ENCODE measurements at places on chromosomes 1 and 21. TPM values are rescaled to one million over a fixed set of nuclear protein-coding genes. Genes with fewer than 3 reads are reported as not detected.

SPRR1B gene
- not detected for total RNA-seq

RPTN gene
- total RNA-seq = not detected

YRDC gene
- total RNA-seq = 6.7 TPM

NVL gene
- 21.1 TPM for total RNA-seq

CD164L2 gene
- not detected for total RNA-seq

SHE gene
- 8.2 TPM for total RNA-seq

ATP1A4 gene
- 0.44 TPM for total RNA-seq

CAMK1G gene
- total RNA-seq = 0.04 TPM

DNA sequence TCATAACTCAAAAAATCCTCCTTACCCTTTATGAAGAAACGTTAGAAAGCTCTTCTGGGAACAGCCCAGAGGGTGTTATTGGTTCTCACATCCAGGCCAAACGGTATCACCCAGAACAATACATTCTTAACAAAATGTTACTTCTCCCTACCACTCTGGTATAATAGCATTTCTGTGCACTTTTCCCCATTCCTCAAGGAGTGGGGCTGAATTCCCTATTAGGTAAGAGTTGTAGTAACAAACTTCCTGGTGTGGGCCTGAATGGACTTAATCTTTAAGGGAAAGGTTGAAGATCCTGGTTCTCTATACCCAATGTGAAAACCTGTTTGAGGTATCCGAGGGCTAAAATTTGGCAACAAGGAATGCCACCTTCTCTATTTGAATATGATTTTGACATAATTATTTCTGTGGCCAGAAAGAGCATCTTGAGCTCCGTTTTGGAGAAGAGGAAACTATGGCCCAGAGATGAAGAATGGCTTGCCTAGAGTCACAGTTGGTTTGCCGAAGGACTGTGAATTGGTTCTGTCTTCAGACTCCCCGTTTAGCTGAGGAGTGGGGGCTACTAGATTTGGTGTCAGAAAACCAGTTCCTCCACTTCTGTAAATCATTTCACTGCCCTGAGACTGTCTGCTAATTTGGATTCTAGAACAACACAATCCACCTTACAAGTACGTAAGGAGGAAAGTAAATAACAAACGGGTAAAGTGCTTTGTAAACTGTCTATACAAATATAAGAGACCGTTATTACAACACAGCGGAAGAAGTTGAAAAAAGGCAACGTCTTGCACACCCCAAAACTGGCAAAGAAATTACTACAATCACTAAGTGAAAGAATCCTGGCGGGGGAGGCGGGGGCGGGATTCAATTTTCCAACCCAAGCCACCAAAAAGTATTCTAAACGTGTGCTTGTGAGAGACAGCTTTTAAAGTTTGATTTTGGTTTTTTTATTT is 2.3 kb downstream of the ANP32E start:
- DNase-seq = no peak
- peak overlapping the region; percentile 98 for H3K27ac ChIP-seq
- H3K4me1 ChIP-seq = peaks cover 2% of the 10 kb centered on the region
- H3K27me3 ChIP-seq = no peaks in the 10 kb centered on the region
- peaks cover 6% of the 10 kb centered on the region for H3K36me3 ChIP-seq

DNA sequence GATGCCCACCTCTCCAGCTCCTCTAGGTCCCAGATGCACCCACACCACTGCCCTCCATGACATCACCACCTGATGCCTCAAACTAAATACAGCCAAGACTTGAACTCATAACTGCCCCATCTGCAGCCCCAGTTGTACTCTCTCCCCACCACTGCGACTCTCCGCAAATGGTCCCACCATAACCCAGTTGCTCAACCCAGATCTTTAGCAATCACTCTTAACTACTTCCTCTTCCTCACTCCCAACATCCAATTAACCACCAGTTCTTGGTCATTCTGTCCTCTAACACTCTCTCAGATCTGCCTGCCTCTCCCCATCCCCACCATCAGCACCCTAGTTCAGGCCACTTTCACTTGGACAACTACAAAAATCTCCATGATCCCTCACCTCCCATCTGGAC is 36.8 kb upstream of the PLA2G2C start:
- no peaks in the 10 kb centered on the region for H3K4me1 ChIP-seq
- H3K4me3 ChIP-seq = no peak overlapping the region
- no peak for DNase-seq
- H3K27ac ChIP-seq = no peak overlapping the region
- H3K36me3 ChIP-seq = no peaks in the 10 kb centered on the region

DNA sequence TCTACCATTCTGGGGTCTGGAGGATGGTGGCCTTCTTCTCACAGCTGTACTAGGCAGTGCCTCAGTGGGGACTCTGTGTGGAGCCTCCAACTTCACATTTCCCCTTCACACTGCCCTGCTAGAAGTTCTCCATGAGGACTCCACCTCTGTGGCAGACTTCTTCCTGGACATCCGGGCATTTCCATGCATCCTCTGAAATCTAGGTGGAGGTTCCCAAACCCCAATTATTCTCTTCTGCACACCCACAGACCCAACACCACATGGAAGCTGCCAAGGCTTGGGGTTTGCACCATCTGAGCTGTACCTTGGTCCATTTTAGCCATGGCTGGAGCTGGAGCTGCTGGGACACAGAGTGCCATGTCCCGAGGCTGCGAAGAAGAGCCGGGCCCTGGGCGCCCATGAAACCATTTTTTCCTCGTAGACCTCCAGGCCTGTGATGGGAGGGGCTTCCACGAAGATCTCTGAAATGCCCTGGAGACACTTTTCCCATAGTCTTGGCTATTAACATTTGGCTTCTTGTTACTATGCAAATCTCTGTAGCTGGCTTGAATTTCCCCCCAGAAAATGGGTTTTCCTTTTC is 170.5 kb downstream of the FOXD2 start:
- no peak for DNase-seq
- H3K27ac ChIP-seq = no peak overlapping the region
- no peaks in the 10 kb centered on the region for H3K4me1 ChIP-seq
- no peaks in the 10 kb centered on the region for H3K27me3 ChIP-seq
- H3K4me3 ChIP-seq = no peak overlapping the region

GRCh38 chr1:53086491-53087070 is 24.6 kb downstream of the PODN start:
- H3K4me1 ChIP-seq = peaks cover 58% of the 10 kb centered on the region
- no peaks in the 10 kb centered on the region for H3K36me3 ChIP-seq
- H3K4me3 ChIP-seq = no peak overlapping the region
- H3K27ac ChIP-seq = no peak overlapping the region
- H3K27me3 ChIP-seq = no peaks in the 10 kb centered on the region

DNA sequence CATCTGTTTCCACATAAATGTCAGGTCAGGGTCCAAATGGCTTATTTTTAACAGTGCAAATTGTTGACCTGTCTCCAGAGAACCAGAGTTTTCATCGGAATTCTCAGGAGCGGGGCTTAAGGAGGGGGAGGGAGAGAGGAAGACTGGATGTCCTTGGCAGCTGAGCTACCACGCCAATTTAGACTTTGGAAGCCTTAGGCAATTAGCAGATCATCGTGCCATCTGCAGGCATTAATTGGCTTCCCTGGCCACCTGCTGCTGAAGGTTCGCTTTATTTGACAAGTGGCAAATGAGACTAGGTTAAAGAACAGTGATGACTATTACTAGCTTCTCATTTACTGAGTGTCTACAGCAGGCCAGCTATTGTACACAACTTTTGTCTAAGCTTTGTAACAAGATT is 43.7 kb downstream of the HLX start:
- no peak overlapping the region for H3K4me3 ChIP-seq
- H3K4me1 ChIP-seq = peaks cover 7% of the 10 kb centered on the region
- H3K27ac ChIP-seq = no peak overlapping the region
- no peaks in the 10 kb centered on the region for H3K36me3 ChIP-seq

DNA sequence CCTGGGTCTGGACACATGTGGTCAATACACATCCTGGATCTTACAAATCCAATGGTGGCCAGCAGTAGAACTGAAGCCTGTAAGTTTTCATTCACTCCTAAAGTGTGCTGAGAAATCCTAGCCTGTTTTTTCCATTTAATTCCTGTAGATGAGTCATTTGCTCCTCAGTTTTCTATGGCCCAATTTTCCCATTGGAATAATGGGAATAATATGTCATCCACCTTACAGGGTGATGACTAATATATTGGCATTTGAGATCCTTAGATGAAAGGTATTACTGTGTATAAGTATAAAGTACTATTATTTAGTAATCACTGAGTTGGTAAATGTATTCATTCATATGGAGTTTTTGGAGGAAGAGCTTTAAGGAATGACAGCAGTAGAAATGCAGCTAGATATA is 89.7 kb upstream of the ADAR start:
- peak; percentile 14 for DNase-seq
- no peak overlapping the region for H3K27ac ChIP-seq
- peaks cover 9% of the 10 kb centered on the region for H3K4me1 ChIP-seq
- H3K4me3 ChIP-seq = no peak overlapping the region

- no peak overlapping the region for H3K27ac ChIP-seq
- peaks cover 8% of the 10 kb centered on the region for H3K36me3 ChIP-seq
- DNase-seq = no peak
- H3K4me3 ChIP-seq = no peak overlapping the region
- no peaks in the 10 kb centered on the region for H3K27me3 ChIP-seq
- H3K4me1 ChIP-seq = no peaks in the 10 kb centered on the region
These were observed 14.4 kb downstream of the NSL1 start for GRCh38 chr1:212777151-212777550.

DNA sequence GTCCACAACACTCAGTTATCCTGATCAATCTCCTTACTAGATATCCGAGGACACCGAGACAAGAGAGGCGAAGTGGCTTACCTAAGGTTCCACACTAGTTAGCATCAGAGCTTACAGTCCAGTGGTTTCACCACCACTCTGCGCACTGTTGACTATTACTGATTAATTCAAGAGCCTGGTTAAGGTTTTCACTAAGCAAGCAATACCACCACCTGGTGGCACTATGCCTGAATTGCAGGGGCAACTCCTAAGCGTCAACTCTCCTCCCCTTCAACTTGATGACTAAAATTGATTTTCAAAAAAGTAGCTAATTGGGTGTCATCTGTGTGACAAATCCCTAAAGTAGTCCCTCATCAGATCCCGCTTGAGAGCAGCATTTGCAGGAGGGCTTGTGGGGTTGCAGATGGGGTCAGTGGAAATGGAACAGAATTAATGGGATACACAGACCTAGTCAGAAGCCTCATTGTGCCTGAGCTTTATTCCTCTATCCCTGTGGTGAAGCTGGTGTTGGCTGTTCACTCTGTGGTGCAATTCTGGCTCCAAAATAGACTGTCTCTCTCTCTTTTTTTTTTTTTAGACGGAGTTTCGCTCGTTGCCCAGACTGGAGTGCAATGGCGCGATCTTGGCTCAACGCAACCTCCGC is 9.1 kb downstream of the TTC22 start:
- H3K4me1 ChIP-seq = peaks cover 11% of the 10 kb centered on the region
- peaks cover 2% of the 10 kb centered on the region for H3K27me3 ChIP-seq
- DNase-seq = no peak
- no peak overlapping the region for H3K27ac ChIP-seq
- H3K4me3 ChIP-seq = no peak overlapping the region

DNA sequence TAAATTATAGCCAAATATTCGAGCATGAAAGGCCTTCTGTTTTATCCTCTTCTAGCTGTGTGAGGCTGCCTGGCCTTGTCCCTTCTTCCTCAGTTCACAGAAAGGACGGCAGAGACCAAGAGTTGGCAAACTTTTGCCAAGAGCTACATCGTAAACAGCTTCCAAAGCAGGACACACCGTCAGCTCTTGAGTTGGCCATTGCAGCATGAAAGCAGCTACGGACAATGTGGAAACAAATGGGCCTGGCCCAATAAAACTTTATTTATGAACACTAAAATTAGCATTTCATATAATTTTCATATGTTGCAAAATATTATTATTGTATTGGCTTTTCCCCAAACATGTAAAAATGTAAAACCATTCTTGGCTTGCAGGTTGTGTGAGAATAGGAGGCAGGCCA is 10.7 kb downstream of the C21orf58 start:
- no peak overlapping the region for H3K27ac ChIP-seq
- H3K4me3 ChIP-seq = no peak overlapping the region
- no peak for DNase-seq
- H3K4me1 ChIP-seq = no peaks in the 10 kb centered on the region
- H3K36me3 ChIP-seq = peaks cover 45% of the 10 kb centered on the region

DNA sequence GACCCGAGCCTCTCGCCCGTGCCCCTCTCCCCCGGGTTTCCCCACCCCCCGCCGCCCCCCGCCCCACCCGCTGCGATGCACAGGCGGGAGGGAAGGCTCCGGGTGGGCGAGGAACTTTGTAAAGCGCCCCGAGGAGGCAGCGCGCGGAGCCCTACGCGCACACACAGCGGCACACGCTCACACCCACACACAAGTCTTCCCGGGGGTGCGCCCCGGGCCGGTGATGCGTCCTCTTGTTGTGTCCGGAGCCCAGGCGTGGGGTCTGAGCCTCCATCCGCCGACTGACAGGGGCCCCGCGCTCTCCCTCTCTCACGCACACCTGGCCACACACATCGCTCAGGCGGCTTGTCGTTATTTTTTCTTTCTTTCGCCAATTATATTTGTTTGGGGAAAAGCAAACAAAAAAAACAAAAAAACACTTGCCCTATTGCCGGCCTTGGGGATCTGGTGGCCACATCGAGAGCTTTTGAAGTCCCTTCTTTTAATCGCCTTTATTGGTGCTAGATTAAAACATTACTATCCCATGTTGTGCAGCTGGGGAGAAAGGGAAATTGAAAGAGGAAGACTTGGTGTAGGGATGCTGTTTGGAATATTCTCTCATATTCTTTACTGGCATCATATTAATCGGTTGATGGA is 770 bp downstream of the NTNG1 start:
- peak; percentile 52 for DNase-seq
- peaks cover 25% of the 10 kb centered on the region for H3K27me3 ChIP-seq
- H3K36me3 ChIP-seq = no peaks in the 10 kb centered on the region
- H3K4me3 ChIP-seq = peak overlapping the region; percentile 55
- H3K4me1 ChIP-seq = peaks cover 11% of the 10 kb centered on the region
- H3K27ac ChIP-seq = peak overlapping the region; percentile 86

DNA sequence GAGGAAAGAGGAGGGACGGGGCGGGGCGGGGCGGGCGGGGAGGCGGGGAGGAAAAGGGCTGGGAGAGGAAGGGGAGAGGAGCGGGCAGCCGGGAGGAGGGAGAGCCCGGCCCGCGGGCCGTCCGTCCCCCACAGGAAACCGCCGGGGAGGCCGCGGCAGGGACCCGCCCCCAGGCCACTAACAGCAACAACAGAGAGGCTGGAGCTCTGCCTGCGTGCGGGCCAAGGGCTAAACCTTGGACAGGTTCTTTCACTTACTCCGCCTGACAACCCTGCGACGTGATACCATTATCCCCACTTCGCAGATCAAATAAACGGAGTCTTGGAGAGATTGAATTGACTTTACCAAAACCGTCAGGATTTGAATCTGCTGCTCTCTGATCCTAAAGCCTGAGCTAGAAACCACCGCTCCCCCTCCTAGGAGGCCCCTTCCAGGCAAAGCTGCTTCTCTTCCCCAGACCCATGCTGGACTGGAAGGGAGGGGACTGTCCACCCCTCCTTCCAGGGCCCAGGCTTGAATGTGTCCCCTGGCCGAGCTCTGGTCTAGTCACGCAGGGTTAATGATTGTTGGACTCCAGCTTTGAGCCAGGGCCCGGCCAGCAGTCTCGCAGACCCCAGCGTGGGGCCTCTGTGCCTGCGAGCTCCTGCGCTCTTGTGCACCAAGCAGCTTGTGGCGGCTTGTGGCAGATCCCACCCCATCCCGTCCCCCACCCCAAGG is at the start of gene EVA1B:
EVA1B (minus strand) TSS at position 10 of the 717 bp plus-strand sequence. CDS start 608 bp downstream, outside the sequence.
- peak; percentile 95 for DNase-seq
- H3K36me3 ChIP-seq = peaks cover 8% of the 10 kb centered on the region
- H3K4me1 ChIP-seq = peaks cover 35% of the 10 kb centered on the region
- peaks cover 3% of the 10 kb centered on the region for H3K27me3 ChIP-seq
- H3K27ac ChIP-seq = peak within 1 kb of the TSS; percentile 93
- peak within 1 kb of the TSS; percentile 76 for H3K4me3 ChIP-seq

- no peaks in the 10 kb centered on the region for H3K4me1 ChIP-seq
- H3K27me3 ChIP-seq = peaks cover 12% of the 10 kb centered on the region
- peak; percentile 48 for DNase-seq
- no peaks in the 10 kb centered on the region for H3K36me3 ChIP-seq
- no peak overlapping the region for H3K4me3 ChIP-seq
These were observed 93.4 kb upstream of the CSF3R start for GRCh38 chr1:36576118-36576517.

Measured in muscle of leg (tissue), 16 donors.